ENCODE measurements at places on chromosomes 7 and 10. TPM values are rescaled to one million over a fixed set of nuclear protein-coding genes. Genes with fewer than 3 reads are reported as not detected.

TMEM236 gene
- polyA plus RNA-seq, result 0.03 TPM

TDRD1 gene
- polyA plus RNA-seq, result 0.64 TPM

ASAH2 gene
- polyA plus RNA-seq, result 0.92 TPM

DYNC1I1 gene
- polyA plus RNA-seq, result 1.9 TPM

LRRN3 gene
- 0.31 TPM for polyA plus RNA-seq

FGFR2 gene
- 32.3 TPM for polyA plus RNA-seq

GRM3 gene
- polyA plus RNA-seq, result 0.79 TPM

FFAR4 gene
- 0.06 TPM for polyA plus RNA-seq

PALD1 gene
- 11.1 TPM for polyA plus RNA-seq

VPS37D gene
- 1.8 TPM for polyA plus RNA-seq

DNA sequence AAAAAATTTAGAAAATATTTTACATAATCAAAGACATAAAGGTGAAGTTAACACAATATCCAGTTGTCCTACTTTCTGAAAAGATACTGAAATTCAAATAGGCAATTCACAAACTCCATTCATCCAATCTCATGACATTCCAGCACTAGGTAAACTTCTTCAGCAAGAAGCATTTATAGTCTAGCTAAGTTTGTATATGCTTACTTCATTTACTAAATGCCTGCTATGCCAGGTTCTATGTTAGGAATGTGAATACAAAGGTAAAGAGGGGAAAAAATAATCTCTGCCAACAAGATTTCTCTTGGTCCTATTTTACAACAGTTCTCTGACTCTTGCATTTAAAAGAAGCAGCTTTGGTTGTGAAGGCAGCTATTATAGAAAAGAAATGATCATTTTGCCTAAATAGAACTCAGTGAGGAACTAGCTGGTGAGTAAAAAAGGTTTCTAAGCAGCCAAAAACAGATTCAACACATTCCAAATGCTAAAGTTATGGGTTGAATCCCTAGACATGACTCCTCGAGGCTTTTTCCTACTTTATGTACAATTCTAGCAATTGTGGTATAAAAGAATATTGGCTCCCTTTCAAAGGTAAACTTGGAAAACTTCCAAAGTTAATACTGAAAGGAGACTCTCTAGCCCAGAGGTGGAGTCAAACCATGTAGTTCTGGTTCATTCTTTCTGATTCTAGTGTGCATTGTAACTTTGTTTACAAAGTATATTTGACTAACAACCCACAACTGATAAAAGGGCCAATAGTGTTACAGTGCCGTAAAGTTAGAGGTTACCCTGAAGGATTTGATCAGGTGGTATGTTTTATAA is 30.9 kb upstream of the KLHL7 start:
- DNase-seq, result no peak

GRCh38 chr7:34718867-34719266 is 60.8 kb downstream of the NPSR1 start:
- DNase-seq, result no peak

GRCh38 chr7:149156898-149157297 is 9.6 kb downstream of the ZNF398 start:
- no peak for DNase-seq

DNA sequence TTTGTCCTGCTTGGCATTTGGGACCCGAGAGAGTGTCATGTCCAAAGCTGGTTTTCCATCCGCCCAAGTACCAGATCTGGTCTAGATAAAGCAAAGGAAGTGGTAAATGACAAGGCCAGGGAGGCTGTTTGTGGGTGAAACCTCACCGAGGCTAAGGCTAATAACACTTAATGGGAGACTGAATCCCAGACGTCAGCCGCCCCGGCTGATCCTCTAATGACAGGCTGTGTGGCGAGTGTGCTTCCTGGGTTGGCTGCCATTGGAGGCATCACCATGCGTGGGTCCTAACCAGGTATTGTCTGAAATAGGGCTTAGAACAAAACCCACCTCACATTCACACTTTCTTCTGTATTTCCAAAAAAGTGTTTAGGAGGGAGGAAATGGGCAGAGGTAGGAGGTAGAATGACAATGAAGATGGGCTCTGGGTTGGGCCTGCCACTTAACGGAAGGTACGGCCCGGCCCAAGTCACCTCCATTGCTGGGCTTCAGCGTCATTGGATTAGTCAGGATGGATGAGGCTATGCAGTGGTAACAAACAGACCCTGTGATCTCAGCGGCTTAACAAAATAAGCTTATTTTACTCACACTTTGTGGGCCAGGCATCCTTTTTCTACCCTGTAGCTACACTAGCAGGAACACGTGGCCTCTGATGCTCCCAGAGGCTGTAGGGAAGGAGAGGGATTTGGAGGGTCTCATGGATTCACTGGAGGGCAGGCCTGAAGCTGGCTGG is 59.7 kb downstream of the PROSER2 start:
- no peak for DNase-seq

DNA sequence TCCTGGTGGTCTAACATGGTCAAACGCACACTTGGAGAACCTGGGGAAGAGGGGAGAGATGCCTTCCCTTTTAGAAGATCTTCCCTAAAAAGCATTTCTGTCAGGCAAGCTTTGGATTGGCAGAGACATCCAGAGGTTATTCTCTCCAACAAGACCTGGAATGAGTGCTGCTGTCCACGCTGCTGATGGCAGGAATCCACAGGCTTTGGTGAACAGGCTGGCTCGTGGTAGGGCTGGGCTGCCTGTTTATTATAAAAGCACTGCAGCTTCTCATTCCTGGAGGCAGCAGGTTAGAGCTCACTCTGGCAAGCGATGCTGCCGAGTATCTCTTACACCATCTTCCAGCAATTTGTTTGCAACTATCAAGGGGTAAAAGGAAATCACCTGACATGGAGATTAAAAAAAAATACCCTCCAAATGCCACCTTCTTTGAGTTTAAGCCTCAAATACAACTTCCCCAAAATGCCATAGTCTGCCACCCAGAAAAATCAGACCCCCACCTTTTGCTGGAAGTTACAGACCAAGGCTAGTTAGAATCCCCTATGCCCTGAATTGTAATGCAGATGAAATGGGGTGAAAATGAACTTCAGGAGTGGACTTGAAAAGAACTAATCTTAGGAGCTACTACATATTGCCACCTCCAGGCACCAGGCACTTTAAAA is 152.1 kb upstream of the KMT2E start:
- no peak for DNase-seq

GRCh38 chr10:71608819-71609768 is 110.5 kb downstream of the C10orf105 start:
- peak; percentile 96 for DNase-seq

DNA sequence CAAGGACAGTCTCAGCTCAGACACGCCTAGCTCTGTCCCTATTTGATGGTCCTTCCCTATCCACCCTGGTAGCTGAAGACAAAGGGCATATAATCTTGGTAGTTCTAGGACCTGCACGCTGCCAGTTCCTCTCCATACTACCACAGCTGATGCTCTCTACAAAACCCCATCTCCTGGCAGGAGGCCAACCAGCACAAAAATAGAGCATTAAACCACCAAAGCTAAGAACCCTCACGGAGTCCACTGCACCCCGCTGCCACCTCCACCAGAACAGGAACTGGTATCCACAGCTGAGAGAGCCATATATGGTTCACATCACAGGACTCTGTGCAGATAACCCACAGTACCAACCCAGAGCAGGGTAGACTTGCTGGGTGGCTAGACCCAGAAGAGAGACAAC is 299.4 kb downstream of the LRRTM3 start:
- DNase-seq, result no peak

GRCh38 chr10:99331207-99331803 is 2.1 kb downstream of the CNNM1 start:
- DNase-seq, result no peak

DNA sequence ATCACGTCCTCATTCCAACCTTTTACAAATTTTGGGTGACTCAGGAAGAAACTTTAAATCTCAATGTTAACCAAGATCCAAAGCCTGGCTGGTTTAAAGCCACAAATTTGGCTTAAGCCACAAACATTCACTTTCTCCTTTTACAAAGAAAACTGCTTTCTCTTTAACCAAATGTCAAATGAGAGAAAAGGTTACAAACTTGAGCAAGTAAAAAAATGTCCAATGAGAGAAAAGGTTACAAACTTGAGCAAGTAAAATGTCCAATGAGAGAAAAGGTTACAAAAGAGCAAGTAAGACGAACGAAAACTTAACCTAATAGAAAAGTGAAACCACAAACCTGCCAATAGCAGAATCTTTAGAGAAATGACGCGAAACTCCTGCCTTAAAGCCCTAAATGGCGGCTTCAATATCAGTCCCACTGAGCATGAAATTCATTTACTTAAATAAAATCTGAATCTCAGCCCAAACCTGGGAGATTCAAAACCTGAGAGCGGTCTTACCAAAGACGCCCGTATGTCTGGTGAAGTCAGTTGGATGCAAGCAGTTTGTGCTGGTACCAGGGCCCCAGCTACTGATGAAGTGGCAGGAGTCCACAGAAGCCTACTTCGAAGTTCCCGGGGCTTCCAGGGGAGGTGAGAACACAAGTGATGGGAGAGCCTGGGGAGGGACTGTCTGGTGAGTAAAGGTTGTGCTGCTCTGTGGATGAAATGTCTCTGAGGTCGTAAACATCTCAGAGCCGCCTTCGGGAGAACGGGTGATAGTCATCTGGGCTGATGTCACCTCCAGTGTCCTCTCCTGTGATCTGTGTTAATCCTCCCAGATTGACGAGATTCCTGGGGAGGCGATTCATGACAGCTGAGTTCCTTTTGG is 74.6 kb downstream of the PAXIP1 start:
- peak; percentile 59 for DNase-seq

DNA sequence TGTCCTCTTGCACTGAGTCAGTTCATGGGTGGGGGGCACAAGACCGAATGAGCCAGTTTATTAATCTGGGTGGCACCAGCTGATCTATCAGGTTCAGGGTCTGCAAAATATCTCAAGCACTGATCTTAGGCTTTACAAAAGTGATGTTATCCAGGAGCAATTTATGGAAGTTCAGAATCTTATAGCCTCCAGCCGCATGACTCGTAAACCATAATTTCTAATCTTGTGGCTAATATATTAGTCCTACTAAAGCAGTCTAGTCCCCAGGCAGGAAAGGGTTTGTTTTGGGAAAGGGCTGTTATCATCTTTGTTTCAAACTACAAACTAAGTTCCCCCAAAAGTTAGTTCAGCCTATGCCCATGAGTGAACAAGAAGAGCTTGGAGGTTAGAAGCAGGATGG is 33.9 kb downstream of the AKR1C8 start:
- DNase-seq, result no peak

DNA sequence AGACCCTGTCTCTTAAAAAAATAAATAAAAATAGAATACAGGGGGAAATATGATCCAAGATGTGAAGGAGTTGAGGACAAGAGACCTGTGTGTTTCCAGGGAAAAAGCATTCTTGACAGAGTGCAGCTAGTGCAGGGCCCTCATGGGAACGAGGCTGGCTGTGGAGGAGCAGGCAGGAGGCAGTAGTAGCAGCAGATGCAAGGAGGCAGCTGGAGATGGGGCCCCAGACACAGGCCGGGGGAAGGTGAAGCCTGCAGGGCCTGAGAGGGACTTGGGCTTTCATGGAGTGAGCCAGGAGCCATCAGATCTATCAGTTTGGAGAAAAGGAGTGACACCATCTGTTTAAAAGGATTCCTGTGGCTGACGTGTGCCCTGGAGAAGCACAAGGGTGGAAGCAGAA is 71.4 kb upstream of the ZNF438 start:
- DNase-seq, result no peak

DNA sequence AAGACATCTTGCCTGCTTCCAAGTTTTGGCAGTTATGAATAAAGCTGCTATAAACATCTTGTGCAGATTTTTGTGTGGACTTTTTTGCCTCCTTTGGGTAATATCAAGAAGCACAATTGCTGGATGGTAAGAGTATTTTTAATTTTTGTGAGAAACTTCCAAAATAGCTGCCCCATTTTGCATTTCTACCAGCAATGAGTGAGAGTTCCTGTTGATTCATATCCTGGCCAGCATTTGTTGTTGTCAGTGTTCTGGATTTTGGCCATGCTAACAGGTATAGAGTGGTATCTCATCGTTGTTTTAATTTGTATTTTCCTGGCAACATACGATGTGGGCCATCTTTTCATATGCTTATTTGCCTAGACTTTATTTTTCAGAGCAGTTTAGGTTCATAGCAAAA is 53.9 kb downstream of the BTAF1 start:
- DNase-seq, result no peak

DNA sequence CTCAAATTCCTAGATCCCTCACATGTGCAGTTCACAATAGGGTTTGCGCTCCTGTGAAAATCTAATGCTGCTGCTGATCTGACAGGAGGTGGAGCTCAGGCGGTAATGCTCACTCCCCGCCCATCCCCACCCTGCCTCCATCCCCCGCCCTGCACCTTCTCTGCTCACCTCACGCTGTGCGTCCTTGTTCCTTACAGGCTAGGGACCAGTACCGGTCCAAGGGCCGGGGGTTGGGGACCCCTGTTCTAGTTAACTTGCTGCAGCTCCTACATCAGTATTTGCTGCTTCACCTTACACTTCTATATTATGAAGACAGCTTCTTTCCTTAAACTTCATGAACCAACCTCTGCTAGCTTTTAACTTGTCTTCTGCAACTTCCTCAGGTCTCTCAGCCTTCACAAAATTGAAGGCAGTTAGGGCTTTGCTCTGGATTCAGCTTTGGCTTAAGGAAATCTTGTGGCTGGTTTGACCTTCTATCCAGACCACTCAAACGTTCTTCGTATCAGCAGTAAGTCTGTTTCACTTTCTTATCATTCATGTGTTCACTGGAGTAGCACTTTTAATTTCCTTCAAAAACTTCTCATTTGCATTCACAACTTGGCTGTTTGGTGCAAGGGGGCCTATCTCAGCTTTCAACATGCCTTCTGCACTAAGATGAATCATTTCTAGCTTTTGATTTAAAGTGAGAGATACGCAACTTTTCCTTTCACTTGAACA is 1.7 kb upstream of the TNKS2 start:
- DNase-seq, result peak; percentile 72

DNA sequence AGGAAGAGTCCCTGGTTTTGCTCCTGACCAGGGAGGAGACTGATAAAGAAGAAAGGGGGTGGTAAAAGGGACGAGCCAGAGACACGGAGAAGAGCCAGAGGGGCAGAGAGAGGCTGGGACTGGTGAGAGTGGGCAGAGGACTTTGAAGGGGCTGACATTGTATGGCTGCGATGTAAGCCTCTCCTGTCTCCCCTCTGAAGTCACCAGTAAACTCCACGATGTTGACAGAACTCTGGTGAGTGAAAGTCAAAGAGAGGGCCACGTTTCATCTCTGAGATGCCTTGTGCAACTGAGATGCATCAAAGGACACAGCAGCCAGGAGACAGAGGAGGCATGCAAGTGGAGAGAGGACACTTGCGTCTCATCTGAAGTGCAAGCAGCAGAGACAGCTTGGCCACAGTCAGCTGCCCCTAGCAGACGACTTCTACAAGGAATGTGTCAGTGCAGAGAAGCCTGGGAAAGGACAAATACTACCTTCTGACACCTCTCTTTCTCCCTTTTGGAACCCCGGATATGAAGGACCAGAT is 54.3 kb downstream of the SMKR1 start:
- DNase-seq, result no peak

GRCh38 chr10:108631332-108631731 is 1292.0 kb downstream of the XPNPEP1 start:
- no peak for DNase-seq

Data from GM23338 (cell line).